ENCODE measurements at places on chromosomes 5 and 9. TPM values are rescaled to one million over a fixed set of nuclear protein-coding genes. Genes with fewer than 3 reads are reported as not detected.

The MORN5 gene
- not detected for total RNA-seq

The OSTF1 gene
- total RNA-seq, result 14.7 TPM

The TMEM161B gene
- 4.3 TPM for total RNA-seq

The SIT1 gene
- total RNA-seq, result not detected

The KCNV2 gene
- total RNA-seq, result not detected

The LHX3 gene
- total RNA-seq, result not detected

The C6 gene
- total RNA-seq, result not detected
